Large intestine (tissue), 12 donors: ENCODE measurements at places on chromosomes 4 and X. TPM values are rescaled to one million over a fixed set of nuclear protein-coding genes. Genes with fewer than 3 reads are reported as not detected.
A peak's percentile ranks its signal among the peaks of the same experiment; 100 is the strongest.

The OPHN1 gene
- polyA plus RNA-seq: 5.6 TPM

DNA sequence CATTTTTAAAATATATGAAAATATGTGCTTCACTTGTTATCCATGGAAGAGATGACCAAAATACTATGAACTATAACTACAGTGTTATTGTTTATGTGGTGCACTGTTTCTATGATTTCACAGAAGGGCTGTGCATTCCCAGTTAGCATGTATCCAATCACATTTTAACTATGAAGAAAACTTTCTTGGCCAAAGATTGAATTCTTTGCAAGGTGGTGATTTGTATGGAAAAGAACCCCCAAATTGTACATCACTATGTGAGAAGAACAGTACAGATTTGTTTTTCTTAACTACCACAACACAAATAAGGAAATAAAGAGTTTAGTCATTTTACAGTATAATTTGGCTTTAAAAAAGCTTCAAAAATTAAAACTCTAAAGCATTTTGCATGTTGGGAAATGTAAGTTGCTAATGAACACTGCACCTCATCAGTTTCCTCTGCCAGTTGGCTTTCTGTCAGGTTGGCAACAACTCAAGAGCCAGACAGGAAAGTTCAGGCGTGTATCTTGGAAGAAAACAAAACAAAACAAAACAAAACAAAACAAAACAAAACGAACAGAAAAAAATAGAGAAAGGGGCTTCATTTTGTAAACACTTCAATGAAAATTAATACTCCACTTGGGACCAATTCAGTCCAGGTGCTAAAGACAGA, 237.0 kb downstream of the SCFD2 start:
- no peak overlapping the region for H3K4me3 ChIP-seq
- no peaks in the 10 kb centered on the region for H3K36me3 ChIP-seq
- no peak overlapping the region for H3K27ac ChIP-seq
- H3K27me3 ChIP-seq: no peaks in the 10 kb centered on the region
- DNase-seq: no peak
- H3K4me1 ChIP-seq: peaks cover 7% of the 10 kb centered on the region

DNA sequence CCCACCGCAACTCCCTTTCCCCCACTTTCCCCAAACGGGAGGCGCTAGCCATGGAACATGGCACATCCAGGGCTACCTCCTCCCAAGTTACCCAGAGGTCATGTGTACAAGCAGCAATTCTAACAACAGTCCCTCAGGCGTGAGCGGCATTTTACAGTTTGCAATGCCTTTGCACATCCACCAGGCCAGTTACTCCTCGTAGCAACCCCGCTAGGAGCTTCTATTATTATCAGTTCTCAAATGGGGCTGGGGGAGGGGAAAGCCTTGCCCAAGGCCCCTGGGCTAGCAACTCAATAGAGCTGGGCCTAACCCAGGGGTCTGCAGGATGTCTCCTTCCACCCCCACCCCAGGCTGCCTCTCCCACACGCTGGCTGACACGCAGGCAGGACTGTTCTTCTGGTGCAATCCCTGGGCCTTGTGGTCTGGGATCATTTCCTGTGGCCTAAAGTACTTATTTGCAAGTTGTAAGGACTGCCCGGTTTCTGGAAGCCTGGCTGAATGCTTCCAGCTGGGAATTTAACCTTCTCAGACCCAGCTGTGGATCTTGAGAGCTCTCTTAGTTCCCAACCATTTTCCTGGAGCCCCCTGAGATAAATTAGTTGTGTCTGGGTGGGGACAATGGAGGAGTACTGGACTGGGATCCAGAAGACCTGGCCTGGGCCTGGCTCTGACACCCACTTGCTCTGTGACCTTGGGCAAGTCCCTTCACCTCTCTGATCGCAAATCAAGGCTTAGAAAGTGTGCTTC, 27.7 kb downstream of the PJA1 start:
- peaks cover 10% of the 10 kb centered on the region for H3K4me1 ChIP-seq
- peak; percentile 25 for DNase-seq
- H3K27me3 ChIP-seq: no peaks in the 10 kb centered on the region
- H3K36me3 ChIP-seq: no peaks in the 10 kb centered on the region

The SSX1 gene
- not detected for polyA plus RNA-seq

GRCh38 chrX:97984641-97985040, 1100.9 kb downstream of the RPA4 start:
- no peak overlapping the region for H3K4me3 ChIP-seq
- H3K4me1 ChIP-seq: no peaks in the 10 kb centered on the region
- no peaks in the 10 kb centered on the region for H3K36me3 ChIP-seq
- no peaks in the 10 kb centered on the region for H3K27me3 ChIP-seq
- H3K27ac ChIP-seq: no peak overlapping the region

The GYPE gene
- 0.70 TPM for polyA plus RNA-seq

- peak; percentile 17 for DNase-seq
- H3K4me1 ChIP-seq: no peaks in the 10 kb centered on the region
- no peaks in the 10 kb centered on the region for H3K36me3 ChIP-seq
- H3K27me3 ChIP-seq: peaks cover 9% of the 10 kb centered on the region
- H3K4me3 ChIP-seq: no peak overlapping the region
Measured at GRCh38 chrX:101287402-101287801, 3.7 kb downstream of the TAF7L start.

DNA sequence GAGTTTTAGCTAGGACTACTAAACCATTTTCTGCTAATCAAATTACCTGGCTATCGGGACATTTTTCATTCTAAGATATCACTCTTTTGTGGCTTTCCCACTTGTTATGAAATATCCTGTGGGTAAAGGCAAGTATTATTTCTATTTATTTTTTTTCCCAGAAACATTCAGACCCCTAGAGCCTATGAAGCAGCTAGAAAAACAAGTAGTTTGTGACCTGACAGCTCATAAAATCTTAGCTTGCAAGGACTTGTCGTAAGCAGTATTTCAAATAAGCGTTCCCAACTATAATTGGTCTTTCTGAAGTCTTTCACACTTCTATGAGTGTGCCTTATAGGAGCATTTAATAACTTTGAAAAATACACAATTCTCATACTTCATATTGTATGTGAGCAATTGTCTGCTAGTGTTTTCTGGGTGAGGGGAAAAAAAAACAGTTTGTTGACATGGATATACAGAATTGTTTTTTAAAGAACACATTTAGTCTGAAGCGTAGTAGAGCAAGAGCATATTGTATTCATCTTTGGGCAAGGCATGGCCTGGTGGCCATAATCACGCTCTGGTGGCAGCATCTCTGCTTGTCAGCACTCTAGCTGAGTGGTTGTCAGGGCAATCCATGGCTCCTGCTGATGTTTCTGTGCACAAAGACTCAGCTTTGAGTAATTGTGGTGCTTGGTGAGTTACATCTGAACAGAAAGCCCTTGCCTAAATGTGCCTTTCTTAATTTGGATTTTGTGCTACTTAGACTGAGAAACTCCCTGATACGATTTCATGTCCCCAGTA, 2.6 kb downstream of the MCUB start:
- no peaks in the 10 kb centered on the region for H3K36me3 ChIP-seq
- H3K27me3 ChIP-seq: peaks cover 21% of the 10 kb centered on the region
- H3K4me3 ChIP-seq: no peak overlapping the region
- no peak overlapping the region for H3K27ac ChIP-seq
- DNase-seq: no peak

- H3K27ac ChIP-seq: no peak overlapping the region
- peaks cover 13% of the 10 kb centered on the region for H3K27me3 ChIP-seq
- H3K36me3 ChIP-seq: no peaks in the 10 kb centered on the region
- DNase-seq: no peak
- H3K4me1 ChIP-seq: no peaks in the 10 kb centered on the region
- H3K4me3 ChIP-seq: no peak overlapping the region
Measured at GRCh38 chr4:6116696-6117285, 83.6 kb downstream of the JAKMIP1 start.

GRCh38 chr4:63348735-63349673, 1060.2 kb downstream of the TECRL start:
- no peak for DNase-seq
- no peak overlapping the region for H3K27ac ChIP-seq
- no peaks in the 10 kb centered on the region for H3K27me3 ChIP-seq
- H3K4me3 ChIP-seq: no peak overlapping the region
- no peaks in the 10 kb centered on the region for H3K36me3 ChIP-seq
- H3K4me1 ChIP-seq: no peaks in the 10 kb centered on the region

DNA sequence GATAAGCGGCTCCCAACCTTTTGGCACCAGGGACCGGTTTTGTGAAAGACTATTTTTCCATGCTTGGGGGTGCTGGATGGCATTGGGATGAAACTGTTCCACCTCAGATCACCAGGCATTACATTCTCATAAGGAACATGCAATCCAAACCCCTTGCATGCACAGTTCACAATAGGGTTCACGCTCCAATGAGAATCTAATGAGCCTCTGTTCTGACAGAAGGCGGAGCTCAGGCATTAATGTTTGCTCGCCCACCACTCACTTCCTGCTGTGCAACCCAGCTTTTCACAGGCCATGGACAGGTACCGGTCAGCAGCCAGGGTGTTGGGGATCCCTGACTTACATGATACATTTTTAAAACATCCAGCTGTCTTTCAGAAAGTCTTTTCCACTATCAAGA, 187.3 kb downstream of the SLC39A8 start:
- H3K27me3 ChIP-seq: no peaks in the 10 kb centered on the region
- no peak for DNase-seq
- H3K4me3 ChIP-seq: no peak overlapping the region
- H3K27ac ChIP-seq: no peak overlapping the region
- no peaks in the 10 kb centered on the region for H3K4me1 ChIP-seq

- no peaks in the 10 kb centered on the region for H3K27me3 ChIP-seq
- H3K4me3 ChIP-seq: no peak overlapping the region
- no peak overlapping the region for H3K27ac ChIP-seq
- H3K4me1 ChIP-seq: no peaks in the 10 kb centered on the region
- no peaks in the 10 kb centered on the region for H3K36me3 ChIP-seq
- no peak for DNase-seq
Measured at GRCh38 chrX:31012509-31013025, 59.3 kb downstream of the FTHL17 start.

DNA sequence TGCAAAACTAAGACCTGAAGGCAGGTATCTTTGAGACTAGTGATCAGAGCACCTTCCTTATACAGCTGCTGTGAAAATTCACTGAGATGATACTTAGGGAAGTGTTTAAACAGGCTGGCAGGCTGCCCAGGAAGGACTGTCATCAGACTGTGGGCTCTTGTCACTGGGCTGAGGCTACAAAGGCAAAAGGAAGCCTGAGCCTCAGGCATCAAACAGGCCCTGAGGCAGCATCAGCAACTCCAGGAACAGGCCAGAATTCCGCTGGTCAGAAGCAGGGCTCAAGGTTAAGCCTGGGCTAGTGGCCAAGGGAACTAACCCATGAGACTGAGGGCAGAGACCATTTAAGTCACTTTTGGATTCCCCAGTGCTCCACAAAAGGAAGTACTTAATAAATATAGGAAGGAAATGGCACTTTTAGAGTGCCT, 12.8 kb downstream of the PJA1 start:
- no peaks in the 10 kb centered on the region for H3K27me3 ChIP-seq
- no peaks in the 10 kb centered on the region for H3K36me3 ChIP-seq
- no peak overlapping the region for H3K4me3 ChIP-seq
- DNase-seq: no peak
- no peaks in the 10 kb centered on the region for H3K4me1 ChIP-seq
- H3K27ac ChIP-seq: no peak overlapping the region

- peak overlapping the region; percentile 54 for H3K4me3 ChIP-seq
- DNase-seq: no peak
- H3K36me3 ChIP-seq: peaks cover 23% of the 10 kb centered on the region
- H3K4me1 ChIP-seq: peaks cover 14% of the 10 kb centered on the region
Measured at GRCh38 chrX:154018518-154019060, 1.1 kb downstream of the IRAK1 start.

GRCh38 chrX:28910487-28910886, 323.2 kb downstream of the IL1RAPL1 start:
- H3K27ac ChIP-seq: no peak overlapping the region
- no peaks in the 10 kb centered on the region for H3K36me3 ChIP-seq
- H3K4me1 ChIP-seq: no peaks in the 10 kb centered on the region
- DNase-seq: no peak
- H3K4me3 ChIP-seq: no peak overlapping the region
- H3K27me3 ChIP-seq: no peaks in the 10 kb centered on the region

DNA sequence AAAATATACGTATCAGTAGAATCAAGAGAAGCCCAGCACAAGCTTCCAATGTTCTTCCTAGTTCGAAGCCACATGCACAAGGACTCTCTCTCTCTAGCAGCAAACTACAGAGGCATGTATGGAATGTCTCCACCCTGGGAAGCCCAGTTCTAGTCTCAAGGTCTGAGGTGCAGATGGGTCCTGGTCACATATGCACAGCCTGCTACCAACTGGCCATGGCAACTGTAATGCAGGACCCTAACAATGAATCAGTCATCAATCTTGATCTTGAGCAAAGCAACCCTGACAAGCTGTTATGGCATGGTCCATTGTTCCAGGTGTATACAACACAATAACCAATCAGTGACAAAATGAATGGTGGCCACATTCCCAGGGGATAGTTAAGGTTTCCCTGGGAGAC, 55.8 kb downstream of the MBNL3 start:
- DNase-seq: peak; percentile 39
- H3K27ac ChIP-seq: peak overlapping the region; percentile 35
- H3K4me1 ChIP-seq: peaks cover 4% of the 10 kb centered on the region

DNA sequence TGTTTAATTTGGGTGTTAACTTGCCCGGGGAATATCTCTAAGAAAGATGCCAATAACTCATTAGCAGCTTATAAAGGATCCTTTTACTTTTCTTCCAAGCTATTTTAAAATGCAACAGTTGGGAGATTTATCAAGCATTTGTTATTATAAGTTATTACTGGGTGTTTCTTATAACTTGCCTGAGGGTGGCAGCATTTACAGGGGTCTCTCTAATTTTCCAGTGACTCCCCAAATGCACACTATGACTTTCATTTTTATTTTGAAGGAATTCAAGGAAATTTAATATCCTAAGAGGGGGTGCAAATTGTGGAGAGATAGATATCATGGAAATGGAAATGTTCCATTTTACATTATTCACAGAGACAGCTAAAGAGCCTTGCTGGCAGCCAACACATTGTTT, 138.0 kb downstream of the PDGFRA start:
- no peaks in the 10 kb centered on the region for H3K4me1 ChIP-seq
- no peak overlapping the region for H3K4me3 ChIP-seq
- H3K36me3 ChIP-seq: no peaks in the 10 kb centered on the region
- no peaks in the 10 kb centered on the region for H3K27me3 ChIP-seq
- DNase-seq: no peak

The ELF4 gene
- polyA plus RNA-seq: 32.0 TPM

GRCh38 chrX:67619253-67619652, 75.4 kb downstream of the AR start:
- H3K4me3 ChIP-seq: no peak overlapping the region
- no peak for DNase-seq
- no peak overlapping the region for H3K27ac ChIP-seq
- no peaks in the 10 kb centered on the region for H3K27me3 ChIP-seq
- no peaks in the 10 kb centered on the region for H3K36me3 ChIP-seq

- H3K36me3 ChIP-seq: no peaks in the 10 kb centered on the region
- peaks cover 32% of the 10 kb centered on the region for H3K27me3 ChIP-seq
- no peak overlapping the region for H3K27ac ChIP-seq
- no peak for DNase-seq
- H3K4me1 ChIP-seq: no peaks in the 10 kb centered on the region
Measured at GRCh38 chr4:1604706-1605205, 79.4 kb downstream of the FAM53A start.

The FDCSP gene
- polyA plus RNA-seq: 0.18 TPM

The MAGEC1 gene
- not detected for polyA plus RNA-seq
